Heart left ventricle (tissue), 16 donors: ENCODE measurements at places on chromosomes 6 and 20. TPM values are rescaled to one million over a fixed set of nuclear protein-coding genes. Genes with fewer than 3 reads are reported as not detected.

DNA sequence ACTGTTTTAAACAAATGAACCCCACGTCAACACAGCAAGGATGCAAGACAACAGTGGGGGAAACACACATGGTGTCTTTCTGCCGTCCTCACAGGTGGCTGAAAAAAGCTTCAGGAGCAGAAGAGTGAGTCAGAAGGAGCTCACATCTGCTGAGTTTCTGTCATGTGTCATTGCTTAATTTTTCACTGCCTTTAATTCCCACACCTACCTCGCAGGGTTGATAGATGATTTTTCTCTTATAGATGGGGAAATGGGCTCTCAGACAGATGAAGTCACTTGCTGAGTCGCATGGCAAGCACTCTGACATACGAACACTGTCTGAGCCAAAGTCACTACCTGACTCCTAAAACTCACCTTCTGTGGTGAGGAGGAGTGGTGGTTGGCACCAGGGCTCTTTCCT, 28.3 kb upstream of the CARMIL1 start:
- H3K36me3 ChIP-seq = no peaks in the 10 kb centered on the region
- H3K27me3 ChIP-seq = no peaks in the 10 kb centered on the region
- no peaks in the 10 kb centered on the region for H3K4me1 ChIP-seq
- DNase-seq = no peak
- H3K27ac ChIP-seq = no peak overlapping the region
- H3K4me3 ChIP-seq = no peak overlapping the region

- no peak overlapping the region for H3K27ac ChIP-seq
- H3K27me3 ChIP-seq = no peaks in the 10 kb centered on the region
- no peaks in the 10 kb centered on the region for H3K36me3 ChIP-seq
- no peak for DNase-seq
Measured at GRCh38 chr6:115216835-115217234, 843.9 kb downstream of the FRK start.

GRCh38 chr6:22017272-22017671, 279.6 kb downstream of the PRL start:
- H3K27me3 ChIP-seq = no peaks in the 10 kb centered on the region
- no peak overlapping the region for H3K4me3 ChIP-seq
- DNase-seq = no peak
- no peak overlapping the region for H3K27ac ChIP-seq

The IL17F gene
- total RNA-seq = not detected

GRCh38 chr6:164763788-164764187, 545.6 kb downstream of the C6orf118 start:
- no peak overlapping the region for H3K4me3 ChIP-seq
- no peaks in the 10 kb centered on the region for H3K4me1 ChIP-seq
- no peak overlapping the region for H3K27ac ChIP-seq
